ENCODE measurements at places on chromosomes 6 and 20.

GRCh38 chr6:125947615-125948014 lies 9.0 kb upstream of the HINT3 start:
- DNase-seq: no peak

- no peak for DNase-seq
Observed at GRCh38 chr6:12911427-12911826, 194.9 kb downstream of the PHACTR1 start.

DNA sequence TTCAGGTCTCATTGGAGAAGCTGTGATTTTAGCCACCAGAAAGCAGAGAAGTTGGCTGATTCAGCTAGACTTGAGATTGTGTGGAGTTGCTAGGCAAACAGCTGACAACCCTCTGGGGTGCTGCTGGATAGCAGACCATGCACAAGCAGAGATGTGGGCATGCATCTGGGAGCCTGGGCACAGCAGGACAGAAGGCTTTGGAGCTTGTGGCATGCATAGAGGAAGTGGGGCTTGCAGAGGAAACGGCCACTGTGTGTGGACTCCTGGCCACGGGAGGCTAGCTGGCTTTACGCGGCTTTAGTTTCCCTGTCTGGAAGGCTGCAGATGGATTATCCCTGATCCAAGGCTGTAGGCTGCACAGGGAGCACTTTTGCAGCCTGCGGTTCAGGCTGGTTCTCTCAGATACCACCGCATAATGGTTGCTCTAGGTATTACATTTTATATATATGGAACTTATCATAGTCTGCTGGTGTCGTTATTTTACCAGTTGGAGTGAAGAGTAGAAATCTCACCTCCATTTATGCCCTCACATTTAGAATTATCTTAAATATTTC lies 10.4 kb downstream of the ZNF831 start:
- DNase-seq: no peak

DNA sequence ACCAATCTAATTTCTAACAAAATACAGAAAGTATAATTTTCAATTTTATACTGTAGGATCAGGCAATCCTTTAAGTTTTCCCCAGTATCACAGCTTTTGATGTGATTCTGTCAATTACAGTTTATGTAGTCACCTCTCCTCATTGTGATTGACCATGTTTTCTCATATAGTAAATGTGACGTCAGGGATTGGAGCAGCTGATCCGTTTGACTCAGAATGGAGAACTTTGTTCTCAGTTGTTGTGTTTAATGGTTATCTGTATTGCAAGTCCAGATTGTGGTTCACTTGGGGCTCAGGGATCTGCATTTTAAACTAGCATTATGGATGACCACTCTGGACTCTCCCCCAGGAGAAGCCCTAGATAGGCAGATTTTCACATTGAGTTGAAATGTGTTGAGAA lies 90.6 kb downstream of the DNAH8 start:
- no peak for DNase-seq

DNA sequence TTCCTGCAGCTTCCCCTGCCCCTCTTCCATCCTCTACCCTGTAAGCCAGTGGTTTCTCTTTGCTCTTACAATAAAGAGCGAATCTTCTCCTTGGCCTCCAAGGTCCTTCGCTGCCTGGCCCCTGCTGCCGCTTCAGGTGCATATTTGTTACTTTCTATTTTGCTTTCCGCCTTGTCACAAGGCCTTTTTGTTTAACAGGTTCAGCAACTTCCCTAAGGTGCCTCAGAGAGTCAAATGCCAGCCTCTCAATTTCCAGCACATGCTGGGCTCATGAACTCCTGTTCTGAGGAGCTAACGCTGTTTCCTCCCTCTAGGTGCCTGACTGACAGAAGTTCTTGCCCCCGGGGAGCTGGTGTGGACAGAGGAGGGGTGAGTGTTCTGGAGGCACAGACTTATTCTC lies 42.4 kb upstream of the EPB41L1 start:
- no peak for DNase-seq

DNA sequence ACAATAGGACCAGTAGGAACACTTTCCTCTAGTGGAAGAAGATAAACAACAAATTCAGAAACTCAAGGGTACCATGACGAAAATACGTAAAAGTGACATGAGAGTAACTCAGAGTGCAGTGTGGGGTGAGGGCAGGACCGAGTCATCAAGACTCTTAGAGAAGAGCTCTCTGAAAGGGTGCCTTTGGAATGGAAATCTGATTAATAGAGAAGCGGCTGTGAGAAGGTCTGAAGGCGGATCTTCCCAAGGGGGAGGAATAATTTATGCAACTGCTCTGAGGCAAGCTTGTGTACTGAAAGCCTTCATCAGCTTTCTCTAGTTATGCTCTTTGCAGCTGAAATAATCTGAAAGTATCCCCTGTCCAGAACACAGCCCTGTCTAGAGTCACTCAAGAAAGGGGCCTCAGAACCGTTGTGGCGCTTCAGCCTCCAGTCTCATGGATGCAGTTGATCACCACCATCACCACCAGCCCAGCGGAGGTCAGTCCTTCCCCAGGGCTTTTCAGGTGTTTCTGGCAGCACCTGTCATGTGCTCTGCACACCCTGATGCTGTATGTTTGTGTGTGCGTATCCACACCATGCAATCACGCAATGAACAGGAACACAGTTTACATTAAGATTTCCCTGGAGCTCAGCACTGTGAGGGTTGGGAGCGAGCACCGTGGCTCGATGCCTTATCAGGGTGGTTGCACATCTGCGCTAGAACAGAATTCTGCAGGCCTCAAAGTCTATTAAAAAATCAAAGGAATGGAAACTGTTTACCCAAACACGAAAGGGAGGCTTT lies 396.5 kb downstream of the SMOC2 start:
- DNase-seq: no peak

DNA sequence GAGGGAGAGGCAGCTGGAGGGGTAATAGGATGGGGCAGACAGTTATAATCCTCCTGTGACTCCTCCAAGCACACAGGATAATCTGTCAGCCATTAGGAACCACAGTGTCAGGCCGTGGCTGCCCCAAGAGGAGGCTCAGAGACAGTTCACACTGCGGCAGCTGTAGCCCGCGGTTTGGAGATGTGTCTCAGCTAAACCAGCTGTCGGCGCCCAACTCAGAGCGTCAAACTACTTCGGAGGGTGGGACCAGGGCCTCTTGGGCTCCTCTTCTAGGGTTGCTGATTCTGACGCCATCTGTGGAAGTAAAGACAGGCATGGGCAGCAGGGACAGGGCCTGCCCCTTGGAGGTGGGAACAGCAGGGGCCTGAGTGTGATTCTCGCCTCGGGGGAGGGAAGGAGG lies 309.8 kb downstream of the CDC5L start:
- DNase-seq: peak; percentile 47

DNA sequence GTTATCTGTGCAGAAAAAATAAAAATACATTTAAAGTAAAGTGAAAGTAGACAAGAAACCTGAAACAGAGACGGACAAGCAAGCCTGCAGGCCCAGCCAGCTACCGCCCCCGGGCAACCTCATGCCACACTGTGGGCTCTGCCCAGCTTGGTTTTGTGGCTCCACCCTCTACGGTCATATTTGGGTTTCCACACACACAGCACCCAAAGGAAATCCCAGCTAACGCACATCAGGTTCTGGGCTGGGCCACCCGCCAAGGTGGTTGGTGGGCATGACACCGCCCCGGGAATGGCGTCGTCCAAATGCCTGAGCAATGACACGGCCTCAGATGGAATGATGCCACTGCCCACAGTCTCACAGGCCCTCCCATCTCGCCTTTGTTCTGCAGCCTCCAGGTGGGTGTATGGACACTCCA lies 22.9 kb downstream of the FAM110A start:
- DNase-seq: no peak
